ENCODE measurements at places on chromosomes 5 and 9.
A peak's percentile ranks its signal among the peaks of the same experiment; 100 is the strongest.

DNA sequence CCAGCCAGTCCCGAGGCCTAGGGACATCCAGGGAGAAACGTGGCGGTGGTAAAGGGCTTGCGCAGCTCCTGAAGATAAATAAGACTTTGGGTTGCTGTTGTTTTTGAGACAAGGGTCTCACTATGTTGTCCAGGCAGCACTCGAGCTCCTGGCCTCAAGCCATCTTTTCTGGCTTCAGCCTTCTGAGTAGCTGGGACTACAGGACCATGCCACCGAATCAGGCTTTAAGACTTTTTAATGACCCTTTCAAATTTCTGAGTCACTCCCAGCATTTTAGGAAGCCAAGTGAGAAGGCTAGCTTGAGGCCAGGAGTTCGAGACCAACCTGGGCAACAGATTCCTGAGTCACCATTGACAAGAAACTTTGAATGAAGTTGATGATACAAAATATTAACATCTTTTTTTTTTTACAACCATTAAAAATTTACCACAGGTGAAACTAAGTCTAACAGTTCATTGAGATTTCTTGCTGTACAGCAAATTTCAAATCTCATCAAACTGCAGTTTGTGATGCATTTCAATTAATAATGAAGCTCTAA is 817 bp upstream of the GNE start:
- DNase-seq = no peak

DNA sequence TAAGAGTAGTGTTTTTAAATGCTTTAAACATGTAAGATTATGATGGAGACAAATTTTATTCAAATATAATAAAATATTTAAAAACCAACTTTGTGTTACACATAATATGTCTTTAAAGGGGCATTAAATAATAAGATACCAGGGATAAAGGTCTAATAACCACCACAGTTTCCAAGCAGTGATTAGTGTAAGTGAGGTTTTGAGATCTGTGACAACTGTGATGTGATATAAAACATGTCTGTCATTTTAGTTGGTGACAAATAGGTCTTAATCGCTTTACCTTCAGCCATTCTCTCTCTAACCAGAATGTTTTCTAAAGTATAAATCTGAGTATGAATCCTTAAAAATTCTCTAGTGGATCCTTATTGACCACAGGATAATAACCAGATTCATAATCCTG is 28.1 kb downstream of the PPIP5K2 start:
- no peak for DNase-seq

DNA sequence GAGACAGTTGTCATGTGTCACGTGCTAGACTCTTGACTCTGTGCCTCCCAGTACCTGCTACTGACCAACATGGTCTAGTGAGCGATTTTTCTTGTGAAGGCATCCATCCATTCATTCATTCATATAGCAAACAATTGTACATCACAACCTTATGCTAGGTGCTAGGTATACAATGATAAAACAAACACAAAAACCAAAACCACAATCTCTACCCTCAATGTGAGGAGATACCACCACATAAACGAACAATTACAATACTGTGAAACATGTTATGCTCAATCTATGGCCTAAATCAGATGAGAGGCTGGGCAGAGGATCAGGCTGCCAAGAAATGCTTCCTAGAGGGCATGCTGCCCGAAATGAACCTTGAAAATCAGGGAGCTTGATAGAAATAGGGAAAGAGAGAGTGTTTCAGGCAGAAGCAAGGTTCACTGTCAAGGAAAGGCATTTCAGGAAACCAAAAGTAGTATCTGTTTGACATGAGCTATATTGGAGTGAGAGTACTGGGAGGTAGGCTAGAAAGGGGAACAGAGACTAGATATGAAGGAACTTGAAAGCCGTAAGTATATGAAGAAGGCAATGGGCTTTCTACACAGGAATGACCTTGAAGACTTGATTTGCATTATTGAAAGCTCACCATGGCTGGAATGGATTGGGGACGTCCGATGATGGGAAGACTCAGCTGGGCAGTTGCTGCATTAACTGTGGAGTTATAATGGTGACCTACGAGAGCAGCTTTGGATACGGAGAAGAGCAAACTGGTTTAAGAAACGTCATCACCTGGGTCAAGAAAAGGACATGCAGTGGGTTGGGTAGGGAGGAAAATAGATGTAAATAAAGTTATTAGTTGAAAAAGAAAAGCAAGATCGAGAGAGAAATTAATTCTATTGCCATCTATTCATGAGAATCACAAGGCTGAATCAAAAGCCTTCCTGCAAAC is 90.1 kb downstream of the THBS4 start:
- DNase-seq = no peak

GRCh38 chr5:89878140-89879132 is 531.1 kb downstream of the CETN3 start:
- peak; percentile 96 for DNase-seq

GRCh38 chr5:76402251-76402885 is 717 bp upstream of the IQGAP2 start:
- peak; percentile 34 for DNase-seq

GRCh38 chr5:77231471-77232138 is 21.1 kb downstream of the PDE8B start:
- no peak for DNase-seq

DNA sequence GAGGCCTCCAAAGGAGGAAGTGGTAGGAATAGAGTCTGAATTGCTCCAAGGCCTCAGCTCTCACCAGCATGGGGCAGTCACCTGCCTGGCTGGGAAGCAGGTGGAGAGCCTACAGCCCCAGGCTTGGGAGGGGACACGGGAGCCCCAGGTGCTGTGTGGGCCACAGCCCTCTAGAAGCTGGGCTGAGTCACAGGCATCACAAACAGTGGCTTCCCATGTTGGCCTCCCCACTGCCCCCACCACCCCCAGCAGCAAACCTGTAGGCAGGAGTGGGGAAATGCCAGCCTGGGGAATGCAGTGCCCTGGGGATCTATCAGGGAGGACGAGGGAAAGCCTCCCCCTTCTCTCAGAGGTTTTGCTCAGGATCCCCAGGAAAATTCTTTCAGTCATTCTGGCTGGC is 309.6 kb downstream of the SLIT3 start:
- DNase-seq = no peak

DNA sequence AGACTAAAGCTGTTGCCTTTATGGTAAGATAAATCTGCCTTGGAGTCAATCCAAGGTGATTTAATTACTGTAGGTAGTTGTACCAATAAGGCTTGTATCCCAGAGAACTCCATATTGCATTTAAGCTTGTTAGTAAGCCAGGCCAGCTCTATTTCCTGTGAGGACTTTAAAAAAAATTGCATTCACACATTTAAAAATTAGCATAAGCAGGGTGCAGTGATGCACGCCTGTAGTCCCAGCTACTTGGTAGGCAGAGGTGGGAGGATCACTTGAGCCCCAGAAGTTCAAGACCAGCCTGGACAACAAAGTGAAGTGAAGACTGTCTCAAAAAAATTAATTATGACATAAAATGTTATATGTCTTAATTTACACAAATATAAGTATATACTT is 28.7 kb upstream of the ABL1 start:
- no peak for DNase-seq

GRCh38 chr9:81682797-81683196 is 6.5 kb downstream of the TLE1 start:
- DNase-seq = peak; percentile 68

- DNase-seq = no peak
Observed at GRCh38 chr5:151153300-151153699, 4.3 kb downstream of the ANXA6 start.

DNA sequence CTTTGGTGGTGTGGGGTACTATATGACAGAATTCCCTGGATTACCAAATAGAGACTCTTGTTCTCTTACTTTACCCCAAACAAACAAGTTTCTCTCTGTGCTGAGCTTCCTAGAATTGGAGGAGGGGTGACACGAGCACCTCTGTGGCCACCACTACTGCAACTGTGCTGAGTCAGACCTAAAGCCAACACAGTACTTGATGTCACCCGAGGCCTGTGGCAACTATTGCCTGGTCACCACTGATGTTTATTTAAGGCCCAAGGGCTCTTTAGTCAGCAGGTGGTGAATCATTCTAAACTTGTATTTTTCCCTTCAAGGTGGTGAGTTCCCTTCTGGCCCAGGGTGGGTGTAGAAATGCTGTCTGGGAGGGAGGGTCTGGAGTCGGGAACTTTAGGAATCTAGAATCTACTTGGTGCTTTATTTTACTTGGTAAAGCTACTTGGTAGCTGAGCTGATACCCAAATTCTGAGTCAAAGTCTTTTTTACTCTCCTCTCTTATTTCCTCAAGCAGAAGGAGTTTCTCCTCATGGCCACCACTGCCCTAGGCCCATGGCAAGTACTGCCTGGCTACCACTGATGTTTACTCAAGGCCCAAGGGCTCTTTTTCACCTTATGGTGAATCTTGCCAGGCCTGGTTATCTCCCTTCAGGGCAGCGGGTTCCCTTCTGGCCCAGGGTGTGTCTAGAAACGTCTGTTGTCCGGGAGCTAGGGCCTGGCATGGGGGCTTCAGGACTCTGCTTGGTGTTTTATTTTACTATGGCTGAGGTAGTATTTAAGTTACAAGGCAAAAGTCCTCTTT is 9.8 kb downstream of the LURAP1L start:
- DNase-seq = peak; percentile 97

DNA sequence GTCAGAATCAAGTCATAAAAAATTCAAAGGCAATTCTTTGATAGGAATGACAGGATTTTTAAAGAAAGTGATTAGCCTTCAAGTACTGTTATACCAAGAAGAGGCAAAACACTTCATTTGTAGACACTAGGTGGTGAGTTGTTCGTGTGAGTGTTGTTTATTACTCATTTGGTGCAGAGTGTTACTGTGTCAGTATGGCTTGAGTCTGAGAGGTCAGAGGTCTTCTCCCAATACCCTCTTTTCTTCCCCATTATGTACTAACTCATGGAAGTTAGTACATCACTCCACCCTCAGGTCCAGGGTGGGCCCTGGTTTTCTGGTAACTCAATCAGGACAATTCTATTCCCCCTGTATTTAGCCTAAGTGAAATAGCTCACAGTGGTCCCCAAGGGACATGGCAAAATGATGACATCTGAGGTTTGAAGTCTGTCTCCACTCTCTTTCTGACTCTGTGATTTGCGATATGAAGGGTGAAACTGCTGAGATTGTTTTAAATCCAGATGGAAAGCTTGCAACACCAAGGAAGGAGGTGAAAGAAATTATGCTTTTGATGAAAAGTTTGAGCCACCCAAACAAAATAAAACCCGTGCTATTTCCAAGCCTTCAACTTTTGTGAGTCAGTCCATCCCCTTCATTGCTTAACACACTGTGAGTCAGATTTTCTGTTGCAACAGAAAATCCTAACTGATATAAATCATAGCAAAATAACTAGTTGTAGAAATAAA is 56.8 kb downstream of the NUDT12 start:
- DNase-seq = peak; percentile 92

DNA sequence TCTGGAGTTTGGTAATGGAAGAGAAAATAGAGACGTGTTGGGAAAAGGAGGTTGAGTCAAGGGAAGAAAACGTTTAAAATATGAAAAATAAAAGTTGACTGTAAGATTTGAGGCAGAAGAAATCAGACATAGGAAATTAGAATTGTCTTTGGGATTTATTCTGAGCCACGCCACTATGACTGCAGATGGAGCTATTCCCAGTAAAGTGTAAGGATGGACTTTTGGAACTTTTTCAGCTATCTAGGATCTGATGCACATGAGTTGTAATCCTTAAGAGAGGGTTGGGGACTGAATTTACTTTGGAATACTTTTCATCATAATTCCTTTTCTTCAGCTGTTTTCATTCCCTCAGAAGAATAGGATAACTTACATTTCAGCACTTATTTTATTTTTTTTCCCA is 336.7 kb downstream of the FAM170A start:
- no peak for DNase-seq

DNA sequence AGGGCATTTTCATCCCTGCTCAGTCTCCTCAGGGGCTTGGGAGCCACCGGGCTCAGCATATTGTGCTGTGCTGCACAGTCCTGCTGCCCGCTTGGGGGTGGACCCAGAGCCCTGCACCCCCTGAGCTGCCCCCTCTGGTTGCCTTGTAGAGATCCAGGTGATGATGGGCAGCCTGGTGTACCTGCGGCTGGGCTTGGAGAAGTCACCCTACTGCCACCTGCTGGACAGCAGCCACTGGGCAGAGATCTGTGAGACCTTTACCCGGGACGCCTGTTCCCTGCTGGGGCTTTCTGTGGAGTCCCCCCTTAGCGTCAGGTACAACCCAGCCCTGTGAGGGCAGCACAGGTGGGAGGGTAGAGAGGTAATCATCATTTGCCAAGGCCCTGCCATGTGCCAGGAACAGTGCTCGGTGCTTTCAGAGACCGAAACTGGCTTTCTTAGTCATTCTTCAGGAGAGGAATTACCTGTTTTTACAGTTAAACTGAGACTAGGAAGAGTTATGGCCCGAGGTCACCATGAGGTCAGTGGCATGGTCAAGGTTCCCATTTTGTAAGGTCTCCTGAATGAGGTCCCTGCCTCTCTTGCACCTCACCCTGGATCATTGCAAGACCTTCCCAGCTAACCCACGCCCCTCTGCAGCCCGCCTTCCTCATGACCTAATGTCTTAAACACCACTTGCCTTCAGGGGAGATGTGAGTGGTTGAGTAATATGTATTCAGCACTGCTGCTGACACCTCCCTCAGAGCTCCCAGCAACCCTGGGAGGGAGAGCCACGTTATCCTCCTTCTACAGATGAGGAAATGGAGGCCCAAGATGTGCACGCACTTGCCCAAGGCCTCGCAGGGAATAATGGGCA is 7.5 kb downstream of the NHP2 start:
- DNase-seq = peak; percentile 70

- no peak for DNase-seq
Observed at GRCh38 chr9:121612511-121612998, 38.9 kb upstream of the DAB2IP start.

DNA sequence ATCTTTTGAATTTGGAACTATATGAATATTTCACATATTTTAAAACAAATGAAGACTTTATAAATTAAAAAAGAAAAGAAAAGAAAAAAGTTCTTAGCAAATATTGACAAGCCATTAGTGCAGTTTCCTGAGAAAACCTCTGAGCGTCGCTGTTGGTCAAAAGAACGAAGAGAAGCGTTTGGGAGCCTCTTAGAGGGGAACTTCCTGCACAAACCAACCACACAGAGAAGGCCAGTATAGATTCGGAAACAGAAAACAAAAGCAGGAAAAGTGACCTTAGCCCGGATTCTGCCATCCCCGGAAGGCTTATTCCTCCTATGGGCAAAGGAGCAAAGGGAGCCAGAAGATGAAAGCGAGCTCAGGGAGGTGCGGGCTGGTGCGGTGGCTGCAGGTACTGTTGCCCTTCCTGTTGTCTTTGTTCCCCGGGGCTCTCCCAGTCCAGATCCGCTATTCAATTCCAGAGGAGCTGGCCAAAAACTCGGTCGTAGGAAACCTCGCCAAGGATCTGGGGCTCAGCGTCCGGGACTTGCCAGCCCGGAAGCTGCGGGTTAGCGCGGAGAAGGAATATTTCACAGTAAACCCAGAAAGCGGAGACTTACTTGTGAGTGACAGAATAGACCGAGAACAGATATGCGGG is at the start of gene PCDHGB2:
Gene PCDHGB2, plus strand, starts transcription at position 205 of the 637 bp plus-strand sequence. Its CDS starts 142 bp downstream, at position 347.
- peak; percentile 26 for DNase-seq

All from iris pigment epithelial cell (primary cell).